ENCODE measurements at places on chromosomes 5 and 9.
A peak's percentile ranks its signal among the peaks of the same experiment; 100 is the strongest.

DNA sequence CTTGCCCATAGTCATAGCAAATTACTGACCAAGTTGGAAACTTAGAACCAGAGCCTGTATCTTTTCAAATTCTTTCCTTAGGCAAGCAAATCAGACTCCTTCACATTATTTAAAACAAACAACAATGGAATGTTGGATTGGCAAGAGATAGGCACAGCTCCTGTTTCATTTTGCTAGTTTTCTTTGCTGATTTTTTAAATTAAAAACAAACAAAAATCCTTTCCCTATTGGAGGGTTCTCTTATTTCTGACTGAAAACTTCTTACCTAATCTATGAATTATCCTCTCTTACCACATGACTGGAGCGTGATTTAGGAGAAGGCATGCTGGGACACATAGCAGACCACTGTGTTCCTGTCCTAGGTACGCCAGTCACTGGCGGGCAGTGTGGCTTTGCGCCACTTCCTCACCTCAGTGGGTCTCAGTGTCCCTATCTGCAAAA is 63.0 kb downstream of the TTC39B start:
- peaks cover 27% of the 10 kb centered on the region for H3K36me3 ChIP-seq
- peaks cover 34% of the 10 kb centered on the region for H3K4me1 ChIP-seq
- no peak overlapping the region for H3K4me3 ChIP-seq

- DNase-seq: no peak
- no peak overlapping the region for H3K4me3 ChIP-seq
- H3K27me3 ChIP-seq: peaks cover 5% of the 10 kb centered on the region
- no peak overlapping the region for H3K27ac ChIP-seq
These were observed 46.3 kb downstream of the FAM240B start for GRCh38 chr9:38673399-38674193.

GRCh38 chr5:122300374-122300773 is 11.7 kb upstream of the SNCAIP start:
- no peaks in the 10 kb centered on the region for H3K27me3 ChIP-seq
- no peak overlapping the region for H3K27ac ChIP-seq
- no peaks in the 10 kb centered on the region for H3K4me1 ChIP-seq

DNA sequence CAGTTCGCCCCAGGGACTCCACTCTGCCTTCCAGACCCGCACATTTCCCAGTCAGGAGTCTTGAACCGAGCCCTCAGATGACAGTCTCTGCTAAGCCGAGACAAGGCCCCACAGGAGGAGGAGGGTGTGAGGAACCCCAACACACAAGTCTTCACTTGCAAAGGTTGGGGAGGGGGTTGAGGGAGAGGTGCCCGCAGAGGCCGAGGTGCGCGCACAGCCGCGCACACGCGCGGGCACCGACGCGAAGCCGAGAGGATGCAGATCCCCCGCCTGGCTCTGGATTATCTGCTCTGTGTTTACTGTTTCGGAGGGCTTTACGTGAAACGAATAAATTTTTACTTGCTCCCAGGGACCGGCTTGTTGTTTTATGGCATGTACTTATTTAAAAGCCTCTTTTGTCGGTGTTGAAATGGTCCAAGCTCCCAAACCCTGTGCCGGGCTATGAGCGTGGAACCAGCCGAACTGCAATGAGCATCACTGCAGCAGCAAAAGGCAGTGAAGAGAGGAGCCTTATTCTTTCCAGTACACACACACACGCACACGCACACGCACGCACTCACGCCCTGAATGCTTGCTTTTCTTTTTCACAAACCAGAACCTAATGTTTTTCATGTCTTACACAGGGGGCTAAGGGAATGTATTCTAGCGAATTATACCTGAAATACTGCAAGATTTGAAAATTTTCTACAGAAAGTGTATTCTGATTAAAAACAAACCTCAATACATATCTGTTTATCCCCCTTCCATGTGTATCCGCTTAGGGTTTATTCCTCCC is 297.7 kb downstream of the PARP8 start:
- peaks cover 61% of the 10 kb centered on the region for H3K27me3 ChIP-seq
- H3K4me3 ChIP-seq: peak overlapping the region; percentile 60
- no peak for DNase-seq

DNA sequence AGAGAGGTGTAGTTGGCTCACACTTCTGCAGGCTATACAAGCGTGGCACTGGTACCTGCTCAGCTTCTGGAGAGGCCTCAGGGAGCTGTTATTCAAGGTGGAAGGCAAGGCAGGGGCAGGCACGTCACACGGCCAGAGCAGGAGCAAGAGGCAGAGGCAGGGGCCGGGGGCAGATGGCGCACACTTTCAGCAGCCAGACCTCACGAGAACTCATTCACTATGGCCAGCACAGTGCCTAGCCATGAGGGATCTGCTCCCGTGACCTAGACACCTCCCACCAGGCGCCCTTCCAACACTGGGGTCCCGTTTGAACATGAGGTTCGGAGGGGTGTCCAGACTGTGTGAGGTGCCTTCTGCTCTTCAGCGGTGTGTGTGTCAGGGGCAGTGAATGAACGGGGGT is 71.0 kb upstream of the FCN1 start:
- no peaks in the 10 kb centered on the region for H3K36me3 ChIP-seq
- no peak overlapping the region for H3K4me3 ChIP-seq
- no peak overlapping the region for H3K27ac ChIP-seq
- H3K27me3 ChIP-seq: no peaks in the 10 kb centered on the region
